NCI-H526 treated with DMSO at 0.1 percent for 48 hours (cell line): ENCODE measurements at places on chromosomes 3 and 15.
A peak's percentile ranks its signal among the peaks of the same experiment; 100 is the strongest.

GRCh38 chr15:46708226-46708625, 1009.1 kb upstream of the SEMA6D start:
- DNase-seq: no peak

- no peak for DNase-seq
Measured at GRCh38 chr3:197953881-197954280, 3.9 kb downstream of the RPL35A start.

- no peak for DNase-seq
Measured at GRCh38 chr15:84108728-84109127, 126.8 kb upstream of the GOLGA6L4 start.

DNA sequence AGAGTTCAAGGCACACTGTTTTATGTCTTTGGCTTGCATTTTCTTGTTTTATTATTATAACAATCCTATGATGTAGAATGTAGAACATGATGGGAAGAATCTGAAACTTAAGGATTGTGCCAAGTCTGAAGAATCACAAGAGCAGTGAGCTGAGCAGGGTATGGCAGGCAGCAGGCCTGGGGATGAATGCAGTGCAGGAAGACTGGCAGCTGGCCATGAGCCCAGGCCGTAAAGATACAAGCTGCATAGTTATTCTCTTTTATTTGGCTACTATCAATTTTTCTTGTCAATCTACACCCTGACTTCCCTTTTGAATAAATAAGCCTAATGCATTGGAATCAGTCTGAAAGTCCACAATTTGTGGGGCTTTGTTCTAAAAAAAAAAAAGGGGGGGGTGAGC, 89.6 kb upstream of the ARPP21 start:
- no peak for DNase-seq

DNA sequence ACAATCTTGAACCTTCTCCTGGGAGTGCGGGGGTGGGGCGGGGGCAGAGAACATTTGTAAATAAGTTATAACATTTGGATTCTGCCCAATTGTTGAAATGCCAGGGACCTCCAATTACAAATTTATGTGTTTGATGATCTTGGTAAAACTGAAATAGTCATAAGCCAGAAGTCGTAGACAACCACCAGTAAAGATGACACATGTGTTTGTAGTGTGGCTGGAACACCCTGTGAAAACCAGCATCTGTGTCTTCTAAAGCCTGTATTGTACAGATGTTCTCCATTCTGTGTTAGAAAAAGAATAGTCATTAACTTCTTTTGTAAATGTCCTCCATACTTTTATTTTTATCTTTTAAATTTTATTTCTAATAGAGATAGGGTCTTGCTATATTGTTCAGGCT, 61.8 kb downstream of the ARIH1 start:
- DNase-seq: no peak

- DNase-seq: no peak
Measured at GRCh38 chr3:16398648-16399047, 114.9 kb downstream of the RFTN1 start.

DNA sequence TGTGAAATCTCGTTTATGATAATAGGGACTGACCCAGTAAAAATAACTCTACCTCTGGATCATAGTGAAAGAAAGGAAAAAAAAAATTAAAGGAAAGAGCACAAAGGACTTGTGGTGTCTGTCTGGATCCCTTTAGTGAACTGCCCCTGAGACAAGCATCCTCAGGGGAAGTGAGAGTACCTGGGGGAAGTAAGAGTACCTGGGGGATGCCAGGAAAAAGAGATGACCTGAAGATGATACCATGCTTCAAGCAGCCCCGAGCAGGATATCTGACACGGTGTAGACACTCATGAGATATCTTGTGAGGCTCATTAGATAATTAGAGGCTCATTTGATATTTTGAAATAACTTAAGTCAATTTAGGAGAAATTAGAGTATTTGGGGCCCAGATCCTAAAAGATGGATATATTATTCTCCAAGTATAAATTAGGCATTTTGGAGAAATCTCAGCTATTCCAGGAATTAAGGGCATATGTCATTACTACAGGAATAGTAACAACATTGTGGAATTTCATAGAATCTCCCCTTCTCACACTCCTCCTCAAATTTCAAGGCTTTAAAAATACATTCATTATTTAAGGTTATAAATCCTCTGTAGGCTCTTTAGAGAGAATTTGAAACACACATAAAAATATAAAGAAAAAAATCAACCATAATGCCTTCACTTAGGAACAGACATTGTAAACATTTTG, 36.3 kb upstream of the PSMD6 start:
- no peak for DNase-seq

- no peak for DNase-seq
Measured at GRCh38 chr15:99592145-99592791, 26.5 kb downstream of the MEF2A start.

DNA sequence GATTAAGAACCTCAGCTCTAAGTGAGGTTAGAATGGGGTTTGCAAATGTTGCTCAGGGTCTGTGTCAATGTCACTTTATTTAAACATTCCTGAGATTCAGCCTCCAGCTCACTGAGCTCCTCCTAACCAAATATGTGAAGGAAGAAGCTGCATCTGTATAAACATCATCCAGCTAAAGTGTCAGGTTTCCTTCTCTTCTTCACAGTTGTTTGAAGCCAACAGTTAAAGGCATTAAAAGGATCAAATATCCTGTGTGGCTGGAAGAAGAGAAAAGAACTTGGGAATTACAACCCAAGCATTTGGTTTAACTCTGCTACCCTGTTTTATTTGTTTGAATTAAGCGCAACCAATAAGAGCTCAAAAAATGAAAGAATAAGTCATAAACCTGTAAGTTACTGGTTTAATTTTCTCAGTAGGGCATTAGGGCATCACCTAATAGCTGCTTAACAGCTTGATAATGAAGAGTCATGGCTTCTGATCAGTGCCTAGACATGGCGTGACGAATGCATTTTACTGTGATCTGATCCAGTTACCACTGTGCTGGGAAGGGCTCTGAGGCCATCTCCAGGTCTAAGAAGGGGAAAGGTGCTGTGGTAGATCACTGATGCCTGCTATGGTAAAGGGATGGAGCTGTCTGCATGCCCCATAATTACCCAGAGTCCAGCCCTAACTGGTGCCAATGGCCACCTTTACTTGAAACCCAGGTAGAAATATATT, 165.7 kb upstream of the TSC22D2 start:
- peak; percentile 54 for DNase-seq

DNA sequence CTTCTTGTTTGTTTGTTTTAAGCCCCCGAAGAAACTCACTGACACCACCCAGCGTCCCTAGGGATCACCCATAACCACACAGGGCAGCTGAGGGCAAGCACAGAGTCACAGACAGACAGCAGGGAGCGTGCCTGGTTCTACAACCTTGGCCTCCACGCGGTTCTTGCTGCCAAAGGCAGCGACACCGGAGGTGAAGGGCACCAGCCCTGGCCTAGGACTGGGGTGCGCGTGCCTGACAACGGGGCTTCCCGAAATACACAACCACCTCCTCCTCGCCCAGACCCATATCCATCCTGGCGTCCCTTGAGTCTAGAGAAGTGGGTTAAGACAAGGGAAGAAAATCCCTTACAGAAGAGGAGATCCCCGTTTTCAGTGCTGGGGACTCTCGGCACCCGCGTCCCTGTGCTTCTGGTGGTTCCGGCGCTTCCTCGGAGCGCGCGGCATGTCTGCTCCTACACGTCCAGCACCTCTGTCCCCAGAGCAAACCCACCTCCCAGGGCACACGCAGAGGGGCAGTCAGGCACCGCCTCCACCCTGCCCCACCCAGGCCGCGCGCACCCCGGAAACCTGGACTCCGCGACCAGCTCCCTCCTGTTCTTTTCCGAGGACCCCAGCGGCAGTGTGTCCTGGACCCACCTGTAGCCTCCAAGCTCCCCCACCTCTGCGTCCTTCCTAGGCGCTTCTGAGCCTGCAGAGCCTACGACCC, 911 bp downstream of the RFTN1 start:
- DNase-seq: no peak

DNA sequence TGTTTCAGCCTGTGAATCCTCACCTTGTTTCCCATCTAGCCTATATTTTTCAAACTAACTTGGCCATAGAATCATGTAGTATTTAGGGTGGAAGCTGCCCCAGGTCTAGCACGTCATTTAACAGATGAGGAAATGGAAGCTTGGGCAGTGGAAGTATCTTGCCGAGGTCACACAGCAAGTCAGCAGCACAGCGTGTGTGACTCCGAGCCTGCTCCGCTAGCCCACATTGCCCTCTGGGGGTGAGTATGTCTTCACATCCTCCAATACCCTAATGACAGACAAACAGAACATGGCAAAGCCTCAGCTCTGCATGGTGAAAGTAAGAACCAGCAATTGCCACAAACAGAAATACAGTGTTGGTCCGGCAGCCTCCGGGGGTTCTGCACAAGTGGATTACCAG, 2.2 kb upstream of the CCR5 start:
- no peak for DNase-seq

DNA sequence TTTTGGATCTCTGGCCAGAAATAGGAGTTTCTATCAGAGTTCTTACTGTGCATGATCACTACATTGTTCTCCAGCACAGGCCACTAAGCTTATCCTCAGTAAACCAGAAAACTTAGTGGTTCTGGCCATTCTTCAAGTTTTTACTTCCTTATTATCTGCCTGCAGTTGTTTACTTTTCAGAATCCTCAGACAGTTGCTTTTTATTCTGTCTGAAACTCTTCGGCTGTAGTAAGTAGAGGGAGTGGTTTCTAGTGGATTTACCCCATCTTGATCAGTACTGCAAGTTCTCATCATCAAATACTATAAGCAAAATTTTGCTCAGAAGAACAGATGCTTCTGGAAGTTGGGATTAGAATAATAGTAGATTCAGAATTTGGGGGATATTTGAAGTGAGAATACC, 193.0 kb upstream of the RARB start:
- DNase-seq: no peak

- no peak for DNase-seq
Measured at GRCh38 chr3:44048196-44048924, 193.3 kb upstream of the TOPAZ1 start.

- peak; percentile 53 for DNase-seq
Measured at GRCh38 chr3:169764882-169765612, at the start of gene TERC. TSS of gene TERC (minus strand) at chr3:169765060.

DNA sequence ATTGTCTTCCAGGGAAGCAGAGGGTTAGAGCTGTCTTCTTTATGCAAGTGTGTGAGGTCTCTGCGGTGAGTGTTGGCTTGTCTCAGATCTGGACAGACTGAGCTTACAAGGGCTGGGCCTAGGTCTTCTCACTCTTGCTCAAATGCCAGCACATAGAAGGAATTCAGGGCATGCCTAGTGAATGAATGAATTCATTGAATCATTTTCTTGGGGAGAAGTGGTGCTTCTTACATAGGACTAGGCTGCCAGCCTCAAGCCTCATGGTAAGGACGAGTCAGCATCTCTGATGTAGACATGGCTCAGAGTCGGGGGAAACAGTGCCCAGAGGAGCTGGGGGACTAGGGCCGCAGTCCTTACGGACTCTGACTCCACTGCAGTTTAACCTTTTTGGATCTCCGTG, 17.2 kb downstream of the MKRN2 start:
- no peak for DNase-seq

GRCh38 chr3:36866368-36866767, 78.5 kb downstream of the TRANK1 start:
- DNase-seq: no peak

GRCh38 chr3:22935040-22935439, 268.1 kb upstream of the UBE2E2 start:
- no peak for DNase-seq

DNA sequence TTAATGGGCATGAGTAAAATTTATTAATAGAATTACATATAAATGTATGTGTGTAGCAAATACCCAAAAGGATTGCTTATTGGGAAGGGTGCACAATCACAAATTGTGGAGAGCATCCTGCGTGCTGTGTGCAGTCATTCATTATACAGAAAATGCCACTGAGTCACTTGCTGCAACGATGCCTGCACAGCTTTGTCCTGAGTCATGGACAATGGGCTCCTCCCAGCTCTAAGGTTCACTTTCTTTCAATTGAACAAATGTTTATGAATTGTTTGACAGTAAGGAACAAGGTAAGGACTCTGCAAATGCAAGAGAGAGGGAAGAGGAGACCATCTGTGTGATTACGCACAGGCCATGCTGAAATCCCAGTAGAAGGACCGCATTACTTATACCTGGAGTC, 18.7 kb downstream of the CFAP161 start:
- no peak for DNase-seq

- DNase-seq: no peak
Measured at GRCh38 chr3:129746629-129747028, 140.2 kb upstream of the PLXND1 start.

DNA sequence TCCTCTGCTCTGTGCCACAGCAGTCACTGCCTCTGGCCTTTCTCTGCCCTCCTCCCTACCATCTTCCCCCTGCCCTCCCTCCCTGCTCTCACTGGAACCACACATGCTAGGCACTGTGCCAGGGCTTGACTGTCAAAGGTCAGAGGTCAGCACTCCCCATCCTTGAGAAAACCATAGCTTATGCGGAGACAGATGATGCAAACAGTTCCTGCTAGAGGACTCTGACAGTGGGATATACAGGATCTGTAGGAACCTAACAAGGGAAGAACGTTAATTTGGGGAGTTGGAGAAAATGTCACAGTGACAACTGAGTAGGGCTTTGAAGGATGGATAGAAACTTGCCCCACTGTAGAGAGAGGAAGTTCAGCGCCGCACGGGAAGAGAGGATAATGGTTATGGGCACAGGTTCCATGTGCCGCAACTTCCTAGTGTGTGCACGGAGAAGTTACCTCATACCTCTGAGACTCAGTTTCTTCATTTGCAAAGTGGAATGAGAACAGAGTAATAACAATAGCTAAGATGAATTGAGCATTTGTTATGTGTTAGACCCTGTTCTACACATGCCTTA, 29.3 kb upstream of the XYLB start:
- DNase-seq: no peak

- no peak for DNase-seq
Measured at GRCh38 chr3:183762304-183762703, 63.1 kb downstream of the MAP6D1 start.

- DNase-seq: no peak
Measured at GRCh38 chr3:128081226-128081625, 29.0 kb downstream of the SEC61A1 start.

- DNase-seq: no peak
Measured at GRCh38 chr3:187136936-187137335, 2.4 kb downstream of the RPL39L start.

GRCh38 chr3:57556459-57557084, 498 bp downstream of the PDE12 start:
- peak; percentile 7 for DNase-seq

- no peak for DNase-seq
Measured at GRCh38 chr3:7340795-7341194, 479.9 kb downstream of the GRM7 start.

GRCh38 chr3:141065841-141066805, 15.0 kb downstream of the SPSB4 start:
- DNase-seq: no peak

DNA sequence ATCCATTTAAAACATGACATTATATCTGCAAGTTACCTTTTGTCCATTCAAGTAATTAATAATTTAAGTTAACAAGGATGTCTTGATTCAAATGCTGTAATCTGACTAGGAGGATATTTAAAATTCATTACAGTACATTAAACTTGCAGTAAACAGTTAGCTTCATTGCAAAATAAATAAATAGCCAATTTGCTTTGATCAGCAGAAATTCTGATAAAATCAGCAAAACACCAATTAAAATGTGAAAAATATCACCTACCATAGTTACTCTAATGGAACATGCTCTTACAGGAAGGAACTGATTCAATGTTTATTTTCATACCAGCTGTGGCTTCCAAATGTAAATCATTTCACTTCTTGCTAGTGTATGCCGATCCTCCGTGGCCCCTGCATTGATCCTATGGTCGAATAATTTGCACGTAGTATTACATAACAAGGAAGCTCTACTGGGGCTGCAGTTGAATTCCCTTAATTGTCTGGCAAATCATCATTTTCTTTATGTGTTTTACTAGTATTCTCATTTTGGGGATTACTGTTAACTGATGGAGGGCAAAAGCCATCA, 150.7 kb downstream of the FOXB1 start:
- DNase-seq: peak; percentile 13
